CD4-positive, CD25-positive, alpha-beta regulatory T cell (primary cell): ENCODE measurements at places on chromosomes 12 and 14. TPM values are rescaled to one million over a fixed set of nuclear protein-coding genes. Genes with fewer than 3 reads are reported as not detected.
A peak's percentile ranks its signal among the peaks of the same experiment; 100 is the strongest.

GCH1 gene
- polyA plus RNA-seq: 41.8 TPM

DNA sequence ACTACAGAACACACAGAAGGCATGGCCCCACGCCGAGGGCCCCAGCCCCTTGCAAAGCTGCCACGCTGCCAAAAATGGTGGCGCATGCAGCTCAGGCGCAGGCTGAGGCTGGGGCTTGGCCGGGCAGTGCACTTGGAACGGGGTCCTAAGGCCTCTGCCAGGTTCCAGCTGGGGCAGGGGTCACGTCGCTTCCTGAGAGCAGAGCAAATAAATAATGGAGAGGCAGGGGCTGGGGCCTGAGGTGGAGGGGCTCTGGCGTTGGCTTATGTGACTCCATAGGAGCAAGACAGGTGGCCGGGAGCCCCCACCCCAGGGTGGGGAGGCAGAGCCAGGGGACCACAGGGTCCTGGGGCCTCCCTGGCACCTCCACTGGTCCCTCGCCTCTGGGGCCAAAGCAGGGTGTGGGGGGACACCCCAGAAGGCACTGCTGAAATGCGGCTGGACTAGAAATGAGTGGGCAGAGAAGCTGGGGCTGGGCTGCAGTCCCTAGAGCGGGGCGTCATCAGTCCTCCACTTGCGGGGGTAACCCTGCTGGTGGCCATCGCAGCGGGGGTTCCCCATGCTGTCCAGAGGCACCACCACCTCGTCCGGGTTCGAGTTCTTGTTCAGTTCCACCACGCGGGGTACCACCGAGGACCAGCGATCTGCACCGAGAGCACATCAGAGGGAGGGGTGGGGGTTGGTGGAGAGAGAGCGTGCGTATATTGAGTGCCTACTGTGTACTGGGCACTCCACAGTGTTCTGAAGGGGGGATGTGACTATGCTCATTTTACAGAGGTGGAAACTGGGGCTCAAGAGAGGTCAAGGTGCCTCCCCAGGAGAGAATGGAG, 49.8 kb downstream of the TRPV4 start:
- no peak overlapping the region for H3K27ac ChIP-seq
- no peak for DNase-seq
- H3K27me3 ChIP-seq: no peaks in the 10 kb centered on the region
- H3K4me3 ChIP-seq: no peak overlapping the region
- no peaks in the 10 kb centered on the region for H3K36me3 ChIP-seq

DNA sequence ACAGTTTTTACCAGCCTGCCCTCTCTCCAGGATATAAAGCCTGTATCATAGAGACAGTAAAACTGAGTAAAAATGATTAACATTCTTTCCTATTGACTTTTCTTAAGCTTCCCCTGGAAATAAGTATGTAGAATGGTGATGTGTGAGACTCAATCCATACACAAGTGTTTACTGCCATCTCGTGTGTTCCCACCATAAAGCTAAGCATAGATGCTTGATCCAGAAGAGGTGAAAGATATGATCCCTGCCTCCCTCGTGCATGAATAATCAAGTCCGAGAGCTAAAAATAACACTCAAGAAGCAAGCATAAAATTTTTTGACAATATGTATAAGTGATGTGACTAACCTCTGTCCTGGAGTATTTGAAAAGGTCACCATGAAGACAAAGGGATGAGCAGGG, 16.9 kb upstream of the GSG1 start:
- no peak for DNase-seq
- no peak overlapping the region for H3K4me3 ChIP-seq
- no peaks in the 10 kb centered on the region for H3K4me1 ChIP-seq
- H3K27ac ChIP-seq: no peak overlapping the region
- no peaks in the 10 kb centered on the region for H3K36me3 ChIP-seq

- no peak overlapping the region for H3K4me3 ChIP-seq
- no peaks in the 10 kb centered on the region for H3K27me3 ChIP-seq
- H3K36me3 ChIP-seq: no peaks in the 10 kb centered on the region
- no peak overlapping the region for H3K27ac ChIP-seq
Observed at GRCh38 chr14:22084393-22085281, 411.0 kb upstream of the OR4E1 start.

DNA sequence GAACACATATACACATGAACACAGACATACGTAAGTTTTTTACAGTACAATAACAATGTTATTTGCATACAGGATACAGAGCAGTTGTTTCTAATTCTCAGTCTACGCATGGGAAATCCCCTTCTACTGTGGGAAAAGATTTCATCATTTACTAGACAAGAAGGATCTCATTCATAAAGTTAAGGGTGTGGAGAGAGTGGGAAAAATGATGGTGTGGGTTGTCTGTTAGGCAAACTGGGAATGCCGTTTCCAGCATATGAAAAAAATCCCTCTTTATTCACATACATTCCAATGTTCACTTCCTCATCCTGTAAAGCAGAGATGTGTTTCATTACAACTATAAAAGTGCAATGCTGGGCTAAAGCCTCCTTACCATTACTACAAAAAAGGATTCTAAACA, 120.9 kb downstream of the SINHCAF start:
- peaks cover 19% of the 10 kb centered on the region for H3K27me3 ChIP-seq
- peaks cover 4% of the 10 kb centered on the region for H3K4me1 ChIP-seq
- no peak overlapping the region for H3K27ac ChIP-seq
- no peak for DNase-seq
- H3K4me3 ChIP-seq: no peak overlapping the region

GRCh38 chr12:14716848-14717444, 20.5 kb upstream of the GUCY2C start:
- H3K4me3 ChIP-seq: no peak overlapping the region
- peak; percentile 24 for DNase-seq
- H3K27me3 ChIP-seq: peaks cover 12% of the 10 kb centered on the region
- no peak overlapping the region for H3K27ac ChIP-seq

KLRC2 gene
- polyA plus RNA-seq: not detected

MIPOL1 gene
- polyA plus RNA-seq: not detected

- no peak overlapping the region for H3K27ac ChIP-seq
- H3K27me3 ChIP-seq: no peaks in the 10 kb centered on the region
- DNase-seq: no peak
- no peaks in the 10 kb centered on the region for H3K4me1 ChIP-seq
Observed at GRCh38 chr14:98433436-98433835, 838.6 kb downstream of the BCL11B start.

DNA sequence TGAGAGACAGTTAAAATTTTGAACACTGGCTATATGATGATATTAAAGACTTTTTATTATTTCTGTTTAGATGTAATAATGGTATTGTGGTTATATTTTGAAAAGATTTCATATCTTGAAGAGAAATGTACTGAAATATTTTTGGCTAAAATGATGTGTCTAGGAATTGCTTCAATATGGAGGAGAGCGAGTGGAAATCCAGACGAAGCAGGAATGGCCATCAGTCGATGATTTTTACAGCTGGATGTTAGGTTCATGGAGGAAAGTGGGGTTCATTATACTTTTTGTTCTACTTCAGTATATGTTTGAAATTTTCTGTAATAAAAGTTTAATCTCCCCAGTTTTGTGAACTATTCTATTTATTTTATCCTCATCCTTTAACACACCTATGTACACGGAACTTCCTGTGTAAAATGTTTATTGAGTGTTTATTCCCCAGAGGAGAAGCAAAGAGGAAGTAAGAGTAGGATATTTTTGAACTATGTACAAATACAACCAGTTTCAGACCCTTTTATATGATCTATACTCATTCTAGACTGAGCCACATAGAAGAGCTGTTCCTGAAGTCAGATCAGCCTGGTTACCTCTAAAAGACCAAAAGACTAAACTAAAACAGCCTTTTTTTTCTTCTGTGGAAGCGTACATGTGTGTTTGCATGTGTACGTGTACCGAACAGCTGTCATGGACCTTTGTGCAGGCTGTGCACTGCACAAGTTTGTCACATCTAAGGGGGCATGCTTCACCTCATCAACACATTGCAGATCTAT, 211.0 kb upstream of the NUDT4 start:
- H3K4me3 ChIP-seq: no peak overlapping the region
- peaks cover 6% of the 10 kb centered on the region for H3K4me1 ChIP-seq
- no peak for DNase-seq
- H3K36me3 ChIP-seq: no peaks in the 10 kb centered on the region

- no peak overlapping the region for H3K4me3 ChIP-seq
- peak; percentile 48 for DNase-seq
- no peaks in the 10 kb centered on the region for H3K4me1 ChIP-seq
- H3K27me3 ChIP-seq: peaks cover 2% of the 10 kb centered on the region
- no peak overlapping the region for H3K27ac ChIP-seq
Observed at GRCh38 chr12:108457006-108457733, 57.9 kb upstream of the FICD start.

- no peak overlapping the region for H3K27ac ChIP-seq
- no peaks in the 10 kb centered on the region for H3K27me3 ChIP-seq
- H3K4me1 ChIP-seq: no peaks in the 10 kb centered on the region
Observed at GRCh38 chr14:28120391-28120790, 646.2 kb upstream of the FOXG1 start.

RPS6KL1 gene
- polyA plus RNA-seq: 2.2 TPM

HAL gene
- polyA plus RNA-seq: not detected

DNA sequence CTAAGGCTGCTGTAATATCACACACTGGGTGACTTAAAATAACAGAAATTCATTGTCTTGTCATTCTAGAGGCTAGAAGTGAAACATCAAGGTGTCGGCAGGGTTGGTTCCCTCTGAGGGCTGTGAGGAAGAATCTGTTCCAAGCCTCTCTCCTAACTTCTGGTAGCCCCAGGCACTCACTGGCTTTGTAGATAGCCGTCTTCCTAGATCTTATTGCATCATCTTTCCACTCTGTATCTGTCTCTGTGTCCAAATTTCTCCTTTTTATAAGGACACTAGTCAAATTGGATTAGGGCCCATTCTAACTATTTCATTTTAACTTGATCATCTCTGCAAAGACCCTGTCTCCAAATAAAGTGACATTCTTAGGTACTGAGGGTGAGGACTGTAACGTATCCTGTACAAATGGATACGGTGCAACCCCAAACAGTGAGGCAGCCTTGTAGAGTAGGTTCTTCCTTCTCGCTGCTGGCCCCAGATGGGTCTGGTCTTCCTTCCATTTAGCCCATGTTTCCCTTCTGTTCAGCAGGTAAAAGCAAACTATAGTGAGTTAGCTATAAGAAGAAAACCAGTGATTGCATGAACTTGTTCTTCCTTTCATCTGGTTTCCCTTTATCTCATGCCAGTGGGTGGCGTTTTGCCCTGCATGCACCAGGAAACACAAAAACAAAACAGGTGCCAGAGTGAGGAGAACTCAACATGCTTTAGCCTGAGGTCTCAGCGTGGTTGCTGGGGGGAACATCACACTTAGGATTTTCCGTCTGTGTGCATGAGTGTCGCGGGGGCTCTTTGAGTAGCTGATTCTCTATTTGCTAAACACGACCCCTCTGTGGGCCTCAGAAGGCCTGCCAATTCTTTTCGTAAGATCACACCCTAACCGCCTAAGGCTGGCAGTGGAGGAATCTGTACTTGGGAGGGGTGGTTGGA, 19.5 kb downstream of the TTC9 start:
- no peaks in the 10 kb centered on the region for H3K27me3 ChIP-seq
- H3K4me1 ChIP-seq: peaks cover 64% of the 10 kb centered on the region
- no peaks in the 10 kb centered on the region for H3K36me3 ChIP-seq

- H3K27ac ChIP-seq: no peak overlapping the region
- no peaks in the 10 kb centered on the region for H3K4me1 ChIP-seq
- DNase-seq: no peak
- H3K27me3 ChIP-seq: no peaks in the 10 kb centered on the region
- no peak overlapping the region for H3K4me3 ChIP-seq
Observed at GRCh38 chr12:33830070-33830469, 192.2 kb upstream of the ALG10 start.

CD163 gene
- polyA plus RNA-seq: not detected

KLHL28 gene
- polyA plus RNA-seq: 45.0 TPM

CCDC38 gene
- polyA plus RNA-seq: not detected

GRCh38 chr14:39991041-39991440, 558.8 kb upstream of the FBXO33 start:
- no peak overlapping the region for H3K4me3 ChIP-seq
- no peak for DNase-seq
- H3K36me3 ChIP-seq: no peaks in the 10 kb centered on the region
- H3K27me3 ChIP-seq: no peaks in the 10 kb centered on the region
- H3K4me1 ChIP-seq: no peaks in the 10 kb centered on the region

DNA sequence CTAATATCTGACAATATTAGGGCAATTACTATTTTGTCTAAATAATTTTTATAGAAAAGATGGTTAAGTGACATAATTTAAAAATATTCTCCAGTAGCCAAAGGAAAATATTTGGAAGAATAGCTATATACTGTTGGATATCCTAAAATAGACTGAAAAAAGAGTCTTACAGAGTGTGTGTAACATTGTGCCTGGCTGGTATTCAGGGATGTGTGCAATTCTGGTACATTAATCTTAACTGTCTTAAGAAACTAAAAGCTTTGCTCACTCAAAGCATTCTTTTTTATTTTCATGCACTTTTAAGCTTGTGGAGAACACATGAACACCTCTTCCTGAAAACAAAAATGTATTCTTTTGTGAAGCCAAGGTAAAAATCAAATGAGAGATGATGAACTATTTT, 10.1 kb upstream of the NR2C1 start:
- no peaks in the 10 kb centered on the region for H3K27me3 ChIP-seq
- no peaks in the 10 kb centered on the region for H3K36me3 ChIP-seq

- no peaks in the 10 kb centered on the region for H3K4me1 ChIP-seq
- H3K27me3 ChIP-seq: no peaks in the 10 kb centered on the region
- no peak for DNase-seq
- no peak overlapping the region for H3K27ac ChIP-seq
Observed at GRCh38 chr14:103762036-103762435, 46.4 kb downstream of the ZFYVE21 start.

ANAPC7 gene
- polyA plus RNA-seq: 26.5 TPM

DNA sequence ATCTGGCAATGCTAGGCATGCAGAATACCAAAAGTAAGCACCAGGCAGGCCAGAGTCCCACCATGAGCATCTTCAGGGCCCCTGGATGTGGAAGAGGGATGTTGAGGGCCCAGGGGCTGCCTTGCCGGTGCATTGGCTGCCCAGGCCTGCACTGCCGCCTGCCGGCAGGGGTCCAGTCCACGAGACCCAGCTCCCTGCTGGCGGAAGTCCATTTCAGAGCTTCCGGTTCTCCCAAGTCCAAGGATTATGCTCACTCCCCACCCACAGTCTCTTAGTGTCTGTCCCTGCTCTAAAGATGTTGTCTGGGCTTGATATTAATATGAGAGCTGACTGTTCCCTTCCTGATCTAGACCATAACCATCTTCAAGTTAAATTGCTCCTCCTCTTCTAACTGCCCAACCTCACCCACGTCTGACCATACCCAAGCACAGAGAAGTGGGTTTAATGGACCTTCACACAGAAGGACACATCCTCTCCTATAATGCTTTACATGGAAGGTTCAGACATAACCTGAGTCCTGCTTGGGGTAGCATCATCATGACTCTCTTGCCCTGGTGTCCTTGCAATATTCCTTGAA, 117.4 kb downstream of the DAD1 start:
- no peak for DNase-seq
- H3K4me1 ChIP-seq: no peaks in the 10 kb centered on the region
- no peak overlapping the region for H3K4me3 ChIP-seq

GRCh38 chr14:66900719-66901118, 288.5 kb upstream of the GARIN2 start:
- DNase-seq: no peak
- H3K27ac ChIP-seq: no peak overlapping the region
- no peaks in the 10 kb centered on the region for H3K27me3 ChIP-seq
- H3K4me1 ChIP-seq: no peaks in the 10 kb centered on the region
- H3K36me3 ChIP-seq: no peaks in the 10 kb centered on the region

TRPV4 gene
- not detected for polyA plus RNA-seq
